ENCODE measurements at places on chromosomes 2 and 18. TPM values are rescaled to one million over a fixed set of nuclear protein-coding genes. Genes with fewer than 3 reads are reported as not detected.

VWC2L gene
- total RNA-seq, result not detected

RAB17 gene
- total RNA-seq, result 0.83 TPM

PRKD3 gene
- total RNA-seq, result 83.8 TPM

SPTBN1 gene
- 365 TPM for total RNA-seq

SPR gene
- 20.5 TPM for total RNA-seq

WDR54 gene
- 36.4 TPM for total RNA-seq

LCT gene
- total RNA-seq, result under 0.01 TPM

DUSP2 gene
- 2.0 TPM for total RNA-seq

UGT1A4 gene
- total RNA-seq, result not detected

PLA2R1 gene
- total RNA-seq, result 14.1 TPM

DNER gene
- 0.44 TPM for total RNA-seq

PLGLB1 gene
- total RNA-seq, result 1.5 TPM

SLC4A5 gene
- under 0.01 TPM for total RNA-seq

AFF3 gene
- total RNA-seq, result 0.66 TPM

RAPGEF4 gene
- 0.66 TPM for total RNA-seq

STPG4 gene
- 0.17 TPM for total RNA-seq

ING5 gene
- total RNA-seq, result 31.8 TPM

SKOR2 gene
- total RNA-seq, result not detected

TWIST2 gene
- total RNA-seq, result 297 TPM

ANKRD36C gene
- total RNA-seq, result 58.8 TPM

GAL3ST2 gene
- total RNA-seq, result not detected

FAM124B gene
- total RNA-seq, result 0.44 TPM

LYPD6B gene
- total RNA-seq, result not detected

MAPRE3 gene
- 8.1 TPM for total RNA-seq

PROKR1 gene
- not detected for total RNA-seq

C2orf66 gene
- 0.17 TPM for total RNA-seq

CD28 gene
- total RNA-seq, result under 0.01 TPM

ASAP2 gene
- total RNA-seq, result 33.3 TPM

ANKRD62 gene
- not detected for total RNA-seq

SCN3A gene
- 1.3 TPM for total RNA-seq

CHN1 gene
- 59.2 TPM for total RNA-seq

SCYGR4 gene
- total RNA-seq, result not detected

RAB27B gene
- 2.0 TPM for total RNA-seq

DLX1 gene
- 0.15 TPM for total RNA-seq

HRH4 gene
- under 0.01 TPM for total RNA-seq

NOTO gene
- total RNA-seq, result not detected

ARHGAP15 gene
- total RNA-seq, result not detected

QPCT gene
- total RNA-seq, result 19.7 TPM

LYG2 gene
- not detected for total RNA-seq

GRB14 gene
- total RNA-seq, result 0.29 TPM

FZD7 gene
- total RNA-seq, result 82.4 TPM

SULT1C2 gene
- 0.44 TPM for total RNA-seq

ARHGEF33 gene
- 0.29 TPM for total RNA-seq

FSIP2 gene
- 0.15 TPM for total RNA-seq

USP14 gene
- total RNA-seq, result 56.1 TPM

HOXD11 gene
- not detected for total RNA-seq

FSHR gene
- total RNA-seq, result not detected

CNDP1 gene
- not detected for total RNA-seq

WNT6 gene
- total RNA-seq, result not detected

DSG2 gene
- 0.73 TPM for total RNA-seq

ILKAP gene
- 32.1 TPM for total RNA-seq

SOWAHC gene
- 8.6 TPM for total RNA-seq

SERPINB11 gene
- not detected for total RNA-seq

GMCL1 gene
- total RNA-seq, result 6.8 TPM

SERPINB10 gene
- total RNA-seq, result not detected

PLGLB2 gene
- not detected for total RNA-seq

NABP1 gene
- 56.4 TPM for total RNA-seq

PKP4 gene
- 49.6 TPM for total RNA-seq

Data from smooth muscle cell of trachea (primary cell).